ENCODE measurements at places on chromosomes 16 and 17.

- no peak for DNase-seq
These were observed 558.4 kb downstream of the MAF start for GRCh38 chr16:79042141-79042540.

- no peak for DNase-seq
These were observed 12.1 kb upstream of the DHX8 start for GRCh38 chr17:43471585-43472160.

DNA sequence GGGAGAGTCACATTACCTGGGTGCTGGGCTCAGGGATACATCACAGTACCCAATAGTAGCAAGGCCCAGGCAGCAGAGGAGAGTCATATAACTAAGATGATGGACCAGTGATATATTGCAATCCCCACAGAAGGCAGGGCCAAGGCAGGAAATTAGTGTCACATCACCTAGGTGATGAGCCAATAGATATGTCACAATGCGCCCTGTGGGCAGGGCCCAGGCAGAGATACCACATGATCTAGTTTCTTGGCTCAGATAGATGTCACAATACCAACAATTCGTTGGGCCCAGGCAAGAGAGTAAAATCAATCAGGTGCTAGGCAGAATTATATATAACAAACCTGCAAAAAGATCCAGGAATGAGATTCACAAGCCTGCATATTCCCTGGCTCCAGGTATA lies 2111.5 kb downstream of the TP53TG3F start:
- DNase-seq = no peak

DNA sequence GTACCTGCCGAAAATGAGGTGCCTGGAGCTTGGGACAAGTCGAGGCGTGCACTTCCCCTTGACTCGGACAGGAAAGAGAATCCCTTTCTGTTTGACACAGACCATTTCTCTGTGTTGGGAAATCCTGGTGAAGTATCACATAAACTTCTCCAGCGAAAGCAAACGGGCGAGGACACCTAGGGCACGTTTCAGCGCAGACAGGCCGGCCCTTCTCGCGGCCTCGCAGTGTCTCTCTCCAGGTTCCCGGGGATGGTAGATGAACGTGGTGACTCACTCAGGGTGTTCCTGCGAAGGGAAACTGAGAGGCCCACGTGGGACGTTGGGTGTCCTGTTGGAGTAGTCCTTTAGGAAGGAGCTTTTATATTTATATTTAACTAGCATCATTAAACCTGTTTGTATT lies 36.3 kb upstream of the ZNF750 start:
- no peak for DNase-seq

GRCh38 chr17:16283705-16284104 lies 66.7 kb downstream of the PIGL start:
- DNase-seq = no peak

- DNase-seq = no peak
These were observed 78.7 kb downstream of the MAP2K4 start for GRCh38 chr17:12099412-12099811.

GRCh38 chr17:258045-258734 lies 76.7 kb upstream of the DOC2B start:
- DNase-seq = no peak

- no peak for DNase-seq
These were observed 744 bp upstream of the NF1 start for GRCh38 chr17:31093866-31094599.

DNA sequence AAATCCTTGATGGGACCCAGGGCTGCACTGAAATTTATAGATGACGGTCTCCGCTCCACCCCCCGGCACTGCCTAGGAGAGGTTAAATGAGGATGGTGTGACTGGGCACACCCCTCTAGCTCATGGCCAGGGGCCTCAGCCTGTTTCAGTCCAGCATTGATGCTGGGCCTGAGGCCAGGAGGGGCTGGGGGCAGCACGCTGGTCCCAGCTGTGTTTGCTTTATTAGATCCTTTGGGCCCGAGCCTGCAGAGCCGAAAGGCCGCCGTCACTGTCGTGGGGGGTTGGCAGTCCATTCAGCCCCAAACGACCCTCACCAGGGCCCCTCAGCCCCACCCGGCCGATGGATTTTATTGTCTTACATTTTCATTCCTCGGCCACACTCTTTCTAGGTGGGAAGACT lies 10.8 kb upstream of the DOK4 start:
- no peak for DNase-seq

- DNase-seq = peak; percentile 70
These were observed 103.0 kb downstream of the RAB11FIP4 start for GRCh38 chr17:31494259-31495021.

DNA sequence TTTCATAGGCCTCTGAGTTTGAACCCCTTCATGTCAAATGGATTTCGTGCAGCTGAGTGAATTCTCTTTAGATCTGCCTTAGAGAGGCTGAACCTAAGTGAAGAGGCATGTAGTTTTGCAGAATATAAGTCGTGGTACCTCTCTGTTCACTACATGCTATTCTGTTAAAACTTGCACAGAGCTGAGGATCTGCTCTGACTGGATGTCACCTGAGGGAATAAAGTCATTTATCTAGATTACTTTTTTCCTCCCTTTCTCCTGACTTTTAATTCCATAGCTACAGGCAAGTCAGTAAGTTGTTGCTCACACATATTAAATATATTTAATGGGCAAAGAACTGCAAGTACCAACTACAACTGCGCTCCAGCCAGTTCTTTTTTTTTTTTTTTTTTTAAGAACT lies 64.7 kb downstream of the WNT3 start:
- DNase-seq = no peak
